ENCODE measurements at places on chromosomes 6 and 20. TPM values are rescaled to one million over a fixed set of nuclear protein-coding genes. Genes with fewer than 3 reads are reported as not detected.

DNA sequence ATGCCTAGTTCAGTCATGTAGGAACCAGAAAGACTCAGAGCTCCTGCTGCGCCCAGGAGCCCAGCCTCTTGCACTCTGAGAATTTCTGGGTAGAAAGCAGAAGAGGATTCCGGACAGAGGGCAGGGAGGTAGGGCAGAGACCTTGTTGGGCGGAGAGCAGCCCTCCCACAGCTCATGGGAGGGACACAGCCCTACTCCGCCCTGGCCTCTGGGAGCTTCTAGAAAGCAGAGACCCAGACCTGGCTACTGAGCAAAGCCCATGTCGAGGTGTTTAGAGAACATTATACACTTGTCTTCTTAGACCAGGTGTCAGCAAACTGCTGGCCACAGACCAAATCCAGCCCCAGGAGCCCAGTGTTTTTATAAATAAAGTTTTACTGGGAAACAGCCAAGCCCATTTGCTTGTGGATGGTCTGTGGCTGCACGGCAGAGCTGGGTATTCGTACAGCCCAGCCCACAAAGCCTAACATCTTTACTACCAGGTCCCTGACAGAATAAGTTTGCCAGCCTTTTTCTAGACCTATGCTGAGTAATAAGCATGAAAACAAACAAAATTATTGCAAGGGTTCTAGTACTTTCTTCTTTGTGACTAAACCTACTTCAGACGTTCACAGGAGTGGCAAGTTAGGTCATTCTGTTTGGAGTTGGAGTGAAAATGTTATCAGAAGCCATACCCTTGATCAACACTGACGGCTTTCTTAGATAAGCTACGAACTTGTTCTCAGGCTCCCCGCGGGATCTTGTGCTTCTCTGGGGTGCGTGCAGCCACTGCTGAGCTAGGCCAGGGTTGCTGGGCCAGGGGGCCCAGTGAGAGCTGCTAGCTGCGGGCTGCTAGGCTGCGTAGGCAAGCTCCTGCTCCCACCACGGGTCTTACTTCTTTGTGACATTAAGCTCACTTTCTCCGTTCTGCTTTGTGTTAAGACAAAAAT, 235.1 kb upstream of the FOXQ1 start:
- H3K27ac ChIP-seq: no peak overlapping the region
- no peak for DNase-seq
- H3K4me3 ChIP-seq: no peak overlapping the region

- peaks cover 4% of the 10 kb centered on the region for H3K27me3 ChIP-seq
- no peak for DNase-seq
- peak overlapping the region; percentile 95 for H3K27ac ChIP-seq
- H3K36me3 ChIP-seq: peaks cover 15% of the 10 kb centered on the region
- H3K4me1 ChIP-seq: peaks cover 48% of the 10 kb centered on the region
- H3K4me3 ChIP-seq: peak overlapping the region; percentile 94
Measured at GRCh38 chr6:28922004-28922820, 1.6 kb downstream of the TRIM27 start.

- peaks cover 4% of the 10 kb centered on the region for H3K4me1 ChIP-seq
- H3K36me3 ChIP-seq: no peaks in the 10 kb centered on the region
- no peak for DNase-seq
- H3K27ac ChIP-seq: no peak overlapping the region
- H3K4me3 ChIP-seq: no peak overlapping the region
Measured at GRCh38 chr20:59295531-59295930, 4.9 kb upstream of the EDN3 start.

Gene FNDC1
- polyA plus RNA-seq: not detected

- no peaks in the 10 kb centered on the region for H3K27me3 ChIP-seq
- H3K27ac ChIP-seq: no peak overlapping the region
- peaks cover 2% of the 10 kb centered on the region for H3K4me1 ChIP-seq
- no peaks in the 10 kb centered on the region for H3K36me3 ChIP-seq
- no peak for DNase-seq
Measured at GRCh38 chr6:161067749-161068148, 76.2 kb downstream of the MAP3K4 start.

Gene TAPBP
- polyA plus RNA-seq: 303 TPM

Gene SH3BGRL2
- 0.22 TPM for polyA plus RNA-seq

Gene C6orf58
- not detected for polyA plus RNA-seq

GRCh38 chr20:45098103-45098773, 2.7 kb downstream of the KCNS1 start:
- peaks cover 7% of the 10 kb centered on the region for H3K36me3 ChIP-seq
- peaks cover 27% of the 10 kb centered on the region for H3K27me3 ChIP-seq
- peaks cover 26% of the 10 kb centered on the region for H3K4me1 ChIP-seq

GRCh38 chr20:58889798-58890517, 37.4 kb downstream of the GNAS start:
- peak; percentile 15 for DNase-seq
- H3K4me3 ChIP-seq: peak overlapping the region; percentile 95
- H3K27me3 ChIP-seq: peaks cover 9% of the 10 kb centered on the region
- no peaks in the 10 kb centered on the region for H3K36me3 ChIP-seq
- H3K27ac ChIP-seq: peak overlapping the region; percentile 95

Measured in immature natural killer cell (primary cell).